ENCODE measurements at places on chromosomes 4 and X. TPM values are rescaled to one million over a fixed set of nuclear protein-coding genes. Genes with fewer than 3 reads are reported as not detected.

- no peak for DNase-seq
Measured at GRCh38 chr4:26201120-26201519, 119.7 kb upstream of the RBPJ start.

DNA sequence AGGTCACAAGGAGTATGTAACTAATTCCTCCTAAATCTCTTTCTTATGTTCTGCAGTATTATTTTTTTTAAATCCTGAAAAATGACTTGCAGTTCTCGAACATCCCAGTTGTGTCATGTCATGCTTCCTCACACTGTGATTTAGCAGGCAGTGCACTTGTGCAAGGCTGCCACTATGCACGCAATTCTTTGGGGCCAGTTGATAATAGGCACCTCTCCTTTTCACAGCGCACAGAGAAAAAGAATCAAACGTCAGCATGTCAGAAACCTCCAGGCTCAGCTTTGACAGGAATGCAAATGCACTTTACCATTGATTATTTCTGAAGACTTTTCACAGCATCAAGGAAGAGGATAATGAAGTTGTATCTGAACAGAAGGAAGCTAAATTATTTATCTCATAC is 62.9 kb downstream of the FGF13 start:
- DNase-seq = no peak

- DNase-seq = no peak
Measured at GRCh38 chrX:47498411-47498810, 15.4 kb upstream of the ZNF41 start.

- no peak for DNase-seq
Measured at GRCh38 chrX:38845426-38845825, 44.2 kb downstream of the MID1IP1 start.

DNA sequence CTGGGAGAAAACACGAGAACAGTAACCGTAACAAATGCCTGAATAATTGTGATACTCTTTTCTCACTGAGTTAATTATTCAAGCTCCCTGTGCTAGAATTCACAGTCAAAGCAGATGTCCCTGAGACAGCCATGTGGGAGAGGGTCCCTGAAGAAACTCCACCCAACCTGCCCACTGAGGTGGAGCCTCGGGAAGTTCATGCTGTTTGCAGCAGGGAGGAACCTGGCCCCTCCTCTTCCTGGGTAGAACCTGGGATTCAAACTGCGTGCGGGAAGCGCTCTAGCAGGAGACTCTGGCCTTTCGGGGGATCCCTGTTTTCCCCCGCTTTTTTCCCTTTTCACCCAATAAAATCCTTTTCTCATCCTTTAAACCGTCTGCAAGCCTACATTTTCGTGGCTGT is 20.2 kb upstream of the RHOH start:
- no peak for DNase-seq

- no peak for DNase-seq
Measured at GRCh38 chrX:152639426-152639825, 1.7 kb downstream of the GABRQ start.

DNA sequence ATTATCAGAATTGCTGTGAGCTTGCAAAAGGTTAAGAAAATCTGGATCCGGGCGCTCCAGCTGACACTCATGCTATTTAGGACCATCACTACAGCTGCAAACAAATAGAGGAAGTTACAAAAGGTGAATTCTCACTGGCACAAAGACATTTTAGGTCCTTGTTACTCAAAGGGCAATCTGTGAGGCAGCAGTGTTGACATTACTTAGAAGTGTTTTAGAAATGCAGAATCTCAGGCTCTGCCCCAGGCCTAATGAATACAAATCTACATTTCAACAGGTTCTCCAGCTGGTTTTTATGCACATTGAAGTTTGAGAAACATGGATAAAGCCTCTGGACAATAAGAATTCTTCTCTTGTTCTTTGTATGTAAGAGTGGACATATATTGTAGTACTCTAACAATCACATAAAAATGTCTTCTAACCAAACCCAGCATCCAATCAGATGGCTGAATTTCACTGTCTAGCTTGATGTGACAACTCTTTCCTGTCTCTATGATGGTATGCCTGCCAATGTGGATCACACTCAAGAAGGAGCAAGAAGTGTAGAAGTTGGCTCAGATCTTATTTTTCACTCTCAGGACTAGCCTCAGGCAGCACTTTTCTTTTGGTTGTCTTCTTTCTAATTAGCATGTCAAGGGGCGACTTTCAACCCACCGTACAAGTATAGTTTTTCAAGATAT is 18.8 kb downstream of the SLC7A11 start:
- no peak for DNase-seq

DNA sequence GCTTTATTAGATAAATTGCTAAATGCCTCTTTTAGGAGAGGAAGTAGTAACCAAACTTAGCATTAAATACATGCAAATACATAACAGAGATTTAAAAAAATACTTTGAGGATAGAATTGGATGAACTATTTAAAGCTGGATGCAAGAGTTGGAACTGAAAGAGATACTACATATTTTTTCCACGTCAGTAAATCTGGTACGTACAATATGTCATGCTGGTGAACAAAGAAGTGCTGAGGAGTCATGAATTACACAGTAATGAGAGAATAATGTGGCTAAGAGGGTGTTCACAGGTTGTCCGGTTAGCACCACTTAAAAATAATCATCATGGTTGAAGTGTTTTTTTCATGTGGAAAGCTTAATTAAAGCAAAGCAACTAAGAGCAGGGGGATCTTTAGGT is 184.1 kb upstream of the FRMPD4 start:
- no peak for DNase-seq

GRCh38 chr4:2378898-2379297 is 39.5 kb downstream of the ZFYVE28 start:
- DNase-seq = no peak

DNA sequence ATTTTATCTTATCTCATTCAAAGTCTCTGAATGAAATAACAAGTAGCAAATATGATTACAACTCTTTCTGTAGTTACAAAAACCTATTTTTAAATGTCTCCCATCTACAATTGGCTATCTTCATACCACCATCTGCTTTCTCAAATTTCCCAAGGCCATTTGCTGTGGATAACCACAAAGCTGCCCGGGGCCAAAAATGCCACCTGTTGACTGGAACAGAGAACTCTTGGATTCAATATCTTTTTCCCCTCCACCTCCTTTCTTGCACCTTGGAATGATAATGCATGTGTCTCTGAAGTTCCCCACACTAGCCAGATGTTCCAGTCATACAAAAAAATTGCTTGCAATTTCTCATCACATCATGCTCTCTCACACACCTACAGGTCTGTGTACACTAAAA is 93.3 kb upstream of the SCML1 start:
- DNase-seq = no peak

DNA sequence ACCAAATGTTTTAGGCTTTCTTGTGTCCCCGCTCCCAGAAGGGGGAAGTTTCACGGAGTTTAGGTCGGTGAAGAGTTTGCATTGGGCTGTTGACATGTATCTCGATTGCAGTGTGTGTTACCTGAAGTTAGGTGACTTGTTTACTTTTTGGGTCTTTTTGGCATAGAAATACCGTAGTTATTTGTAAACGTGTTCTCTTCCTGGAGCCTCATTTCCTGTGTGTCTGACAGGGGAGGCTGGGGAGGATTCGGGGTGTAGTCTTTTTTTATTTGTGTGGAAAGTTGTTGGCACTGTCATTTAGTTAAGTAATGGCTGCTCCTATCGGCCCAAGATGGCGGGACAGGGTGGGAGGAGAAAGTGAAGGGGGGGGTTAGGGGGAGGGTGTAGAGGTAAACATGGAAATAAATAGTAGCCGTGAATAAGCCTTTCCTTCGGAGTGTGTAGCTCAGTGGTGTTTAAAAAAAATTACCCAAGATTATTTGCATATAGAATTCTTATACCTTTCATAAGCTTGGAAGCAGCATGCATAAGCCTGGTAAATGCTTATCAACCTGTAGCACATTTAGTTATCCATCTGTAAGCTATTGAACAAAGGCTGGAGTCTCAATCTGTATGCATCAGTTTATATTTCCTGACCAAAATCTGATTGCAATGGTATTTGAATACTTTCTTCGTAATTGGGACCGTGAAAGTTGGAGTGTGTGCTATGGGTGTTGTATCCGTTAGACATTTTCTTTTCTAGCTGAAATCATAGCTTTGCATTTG is 1.6 kb downstream of the KDM6A start:
- no peak for DNase-seq

GRCh38 chr4:56311299-56311975 is 75.9 kb downstream of the AASDH start:
- DNase-seq = no peak

DNA sequence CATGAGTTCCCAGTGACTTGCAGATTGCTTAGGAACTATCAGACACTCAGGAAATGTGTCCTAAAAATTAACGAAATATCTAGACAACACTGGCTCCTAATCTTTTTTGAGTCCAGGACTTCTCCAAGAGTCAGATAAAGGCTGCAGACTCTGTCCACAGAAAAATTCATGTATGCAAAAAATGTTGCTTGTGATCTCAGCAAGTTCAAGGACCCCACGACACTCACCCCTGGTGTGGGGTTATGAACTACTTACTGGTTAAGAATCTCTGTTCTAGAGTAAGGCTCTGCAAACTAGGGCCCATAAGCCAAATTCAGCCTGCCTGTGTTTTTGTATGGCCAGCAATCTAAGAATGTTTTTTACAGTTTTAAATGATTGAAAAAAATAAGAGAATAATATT is 93.2 kb downstream of the MBNL3 start:
- no peak for DNase-seq

GRCh38 chrX:150051096-150051495 is 112.8 kb upstream of the EOLA2 start:
- no peak for DNase-seq

DNA sequence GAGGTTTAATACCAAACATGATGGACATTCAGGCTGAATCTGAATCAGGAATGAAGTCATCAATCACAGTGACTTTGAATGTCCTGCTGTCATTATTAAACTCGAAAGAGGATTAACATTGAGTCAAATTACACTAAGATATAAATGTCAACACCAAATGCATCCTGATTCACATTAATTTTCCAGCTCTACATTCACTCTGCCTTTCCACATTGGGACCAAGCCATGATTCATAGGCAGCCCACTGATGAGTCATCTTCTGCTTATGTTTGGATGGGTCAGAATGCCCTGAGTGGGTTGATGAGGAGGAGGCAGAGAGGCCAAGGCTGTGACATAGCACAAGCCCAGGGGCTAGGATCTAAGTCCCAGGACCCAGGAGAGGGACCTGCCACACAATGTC is 247.6 kb upstream of the RPS6KA3 start:
- no peak for DNase-seq

DNA sequence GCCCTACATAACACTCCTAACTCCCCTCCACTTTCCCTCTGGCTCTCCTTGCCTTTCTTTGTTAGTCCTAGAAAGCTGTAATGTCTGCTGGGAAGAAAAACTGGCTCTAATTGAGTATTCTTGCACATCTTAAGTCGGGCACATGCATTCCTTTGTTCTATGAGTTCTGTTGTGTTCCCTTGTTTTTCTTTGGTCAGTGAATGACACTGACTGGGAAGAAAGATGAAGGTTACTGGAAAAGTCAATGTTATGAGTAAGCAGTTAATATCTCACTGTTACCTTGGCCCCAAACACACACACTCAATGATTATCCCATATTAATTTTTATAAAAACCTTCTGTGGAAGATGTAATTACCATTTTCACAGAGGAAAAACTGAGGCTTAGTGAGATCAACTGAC is 215.9 kb downstream of the SOWAHB start:
- DNase-seq = no peak

GRCh38 chr4:139603576-139604410 is 47.8 kb upstream of the SETD7 start:
- no peak for DNase-seq

DNA sequence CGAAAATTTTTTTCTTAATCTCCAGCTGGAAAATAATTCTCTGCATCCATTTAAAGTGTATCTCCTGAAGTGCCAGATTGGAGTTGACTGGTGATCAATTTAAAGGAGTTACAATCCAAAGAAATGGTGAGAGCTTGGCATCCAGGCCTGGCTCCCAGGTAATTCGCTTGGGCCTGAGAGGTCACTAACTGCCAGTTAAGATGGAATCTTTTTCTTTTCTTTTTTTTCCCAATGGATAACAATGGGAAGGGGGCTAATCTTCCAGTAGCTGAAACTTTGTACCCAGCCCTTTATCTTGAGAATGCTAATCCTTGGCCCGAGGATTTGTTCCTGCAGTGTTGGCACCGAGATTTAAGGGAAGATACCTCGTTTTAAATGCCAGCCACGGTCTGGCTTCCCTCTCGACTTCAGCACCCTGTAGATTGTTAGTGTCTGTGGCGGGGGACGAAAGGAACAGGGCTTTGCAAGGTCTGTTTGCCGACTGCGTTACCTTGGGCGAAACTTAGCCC is 13.3 kb upstream of the PITX2 start:
- no peak for DNase-seq

DNA sequence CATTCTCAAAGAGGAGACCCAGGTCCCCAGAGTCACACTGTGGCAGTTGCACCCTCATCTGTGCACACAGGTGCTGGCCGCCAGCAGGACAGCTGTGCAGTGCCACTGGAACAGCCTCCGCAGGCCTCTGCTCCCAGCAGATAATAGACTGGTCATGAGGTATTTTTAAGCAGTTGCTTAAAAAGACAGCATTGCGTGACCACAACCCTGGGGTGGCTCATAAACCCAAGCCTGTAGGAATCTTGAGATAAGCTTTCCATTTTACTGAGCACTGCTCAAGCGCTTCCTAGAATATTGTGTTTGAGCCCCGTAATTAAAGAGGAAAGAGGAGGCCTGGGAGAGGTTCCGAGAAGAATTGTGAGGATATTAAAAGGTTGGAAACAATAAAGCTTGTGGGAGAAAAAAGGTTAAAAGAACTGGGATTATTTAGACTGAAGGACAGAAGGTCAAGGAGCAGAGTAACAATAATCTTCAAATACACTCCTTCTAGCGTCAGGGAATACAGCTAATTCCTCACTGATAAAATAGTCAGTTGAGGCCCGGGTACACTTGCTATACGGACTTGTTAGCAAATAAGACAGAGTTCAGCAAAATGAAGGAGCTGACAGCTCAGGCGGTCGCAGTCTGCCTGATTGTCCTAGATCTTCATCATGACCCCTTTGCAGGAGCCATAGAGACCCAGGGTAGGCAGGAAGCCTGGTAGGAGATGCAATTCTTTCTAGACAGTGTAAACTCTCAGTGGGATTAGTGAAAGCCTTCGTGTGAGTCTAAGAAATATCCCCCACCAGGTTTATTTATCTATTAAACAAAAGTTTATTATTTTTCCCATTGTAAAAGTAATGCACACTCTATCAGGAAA is 86.2 kb upstream of the KIT start:
- DNase-seq = no peak

DNA sequence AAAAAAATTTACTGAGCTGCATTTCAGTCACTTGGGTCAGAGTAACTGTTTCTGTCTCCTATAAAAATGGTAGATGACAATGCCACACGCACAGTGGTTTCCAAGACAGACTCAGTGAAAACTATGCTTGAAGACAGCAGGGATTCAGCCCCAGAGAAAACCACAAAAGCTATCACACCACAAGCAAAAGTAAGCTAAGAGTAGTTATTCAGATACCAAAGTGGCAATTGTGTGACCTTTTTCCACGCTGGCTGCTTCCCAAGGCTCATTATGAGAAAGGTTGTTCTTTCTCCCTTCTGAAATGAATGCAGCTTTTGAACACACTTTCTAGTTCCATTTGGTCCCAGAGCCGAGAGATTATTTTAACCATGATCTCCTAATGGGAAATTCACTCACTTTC is 46.4 kb upstream of the GPM6B start:
- DNase-seq = no peak

The DDX53 gene
- not detected for total RNA-seq

The GPM6B gene
- total RNA-seq = 3.9 TPM

The FAM236C gene
- total RNA-seq = not detected

The CORIN gene
- total RNA-seq = 0.09 TPM

The ANKRD50 gene
- total RNA-seq = 2.9 TPM

The RELL1 gene
- total RNA-seq = 35.7 TPM

Measured in psoas muscle (tissue), 8 donors.